ENCODE measurements at places on chromosomes 4 and X.

DNA sequence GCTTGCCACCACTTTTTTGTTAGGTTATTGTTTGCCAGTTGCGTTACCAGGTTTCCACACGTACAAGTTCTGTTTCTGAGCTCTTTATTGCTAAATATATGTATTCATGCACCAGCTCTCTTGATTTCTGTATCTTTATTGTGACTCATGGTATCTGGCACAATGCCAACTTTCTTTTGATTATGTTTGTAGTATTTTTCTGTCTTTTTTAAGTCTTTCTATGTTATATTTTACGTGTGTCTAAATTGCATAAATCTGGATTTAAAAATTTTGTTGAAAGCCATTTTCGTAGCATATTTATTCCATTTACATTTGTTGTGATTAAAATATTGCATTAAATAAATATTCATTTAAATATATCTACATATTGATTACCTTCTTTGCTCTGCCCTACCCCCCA lies 73.8 kb downstream of the KDM6A start:
- no peak for DNase-seq

DNA sequence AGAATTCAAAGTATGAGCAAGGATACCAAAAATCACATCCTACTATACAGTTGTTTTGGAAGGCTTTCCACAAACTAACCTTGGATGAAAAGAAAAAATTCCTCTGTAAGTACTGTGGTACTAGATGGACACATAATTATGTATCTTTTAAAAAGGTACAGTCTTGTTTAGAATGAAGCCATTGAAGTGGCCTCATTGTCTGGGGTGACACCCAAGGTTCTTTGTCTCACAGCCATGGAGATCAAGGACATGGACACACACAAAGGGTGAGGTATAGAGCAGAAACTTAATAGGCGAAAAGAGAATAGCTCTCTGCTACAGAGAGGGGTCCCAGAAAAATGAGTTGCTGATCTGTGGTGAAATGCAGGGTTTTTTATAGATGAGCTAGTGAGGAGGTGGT lies 16.8 kb upstream of the HERC5 start:
- DNase-seq = no peak

- DNase-seq = no peak
Observed at GRCh38 chr4:8582436-8582835, 2.2 kb downstream of the GPR78 start.

GRCh38 chrX:70549429-70549828 lies 104.8 kb downstream of the DLG3 start:
- DNase-seq = no peak

- DNase-seq = no peak
Observed at GRCh38 chrX:70826715-70827114, 81.8 kb downstream of the TEX11 start.

GRCh38 chr4:174152717-174153466 lies 130.6 kb downstream of the FBXO8 start:
- DNase-seq = no peak

GRCh38 chr4:69056921-69057550 lies 39.2 kb upstream of the UGT2B7 start:
- no peak for DNase-seq

GRCh38 chr4:70544279-70544868 lies 26.0 kb downstream of the AMTN start:
- no peak for DNase-seq

DNA sequence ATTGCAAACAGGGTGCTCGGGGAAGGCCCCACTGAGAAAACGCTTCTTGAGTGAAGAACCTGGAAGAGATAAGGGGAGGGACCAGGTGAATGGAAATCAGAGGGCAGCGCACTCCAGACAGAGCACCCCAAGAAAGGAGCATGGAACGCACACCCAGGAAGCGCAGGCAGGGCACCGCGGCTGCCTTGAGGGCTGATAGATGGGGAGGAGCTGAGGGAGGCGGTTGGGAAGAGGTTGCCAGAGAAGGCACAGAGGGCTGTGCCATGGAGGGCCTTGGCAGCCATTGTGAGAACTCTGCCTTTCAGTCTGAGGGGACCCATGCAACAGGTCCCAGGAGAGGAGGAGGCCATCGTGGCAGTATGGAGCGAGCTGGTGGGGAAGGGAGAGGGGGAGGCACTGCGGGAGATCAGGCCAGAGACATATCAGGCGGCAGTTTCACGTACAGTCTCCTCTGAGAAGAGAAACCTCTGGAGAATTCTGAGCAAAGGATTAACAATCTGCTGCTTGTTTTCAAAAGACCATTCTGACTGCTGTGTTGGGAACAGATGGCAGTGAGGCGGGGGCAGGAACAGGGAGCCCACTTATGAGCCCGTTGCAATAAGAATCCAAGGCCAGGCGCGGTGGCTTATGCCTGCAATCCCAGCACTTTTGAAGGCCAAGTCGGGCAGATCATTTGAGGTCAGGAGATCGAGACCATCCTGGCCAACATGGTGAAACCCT lies 83.7 kb downstream of the PCYT1B start:
- DNase-seq = no peak

- no peak for DNase-seq
Observed at GRCh38 chrX:115366535-115366934, 77.0 kb downstream of the LUZP4 start.

DNA sequence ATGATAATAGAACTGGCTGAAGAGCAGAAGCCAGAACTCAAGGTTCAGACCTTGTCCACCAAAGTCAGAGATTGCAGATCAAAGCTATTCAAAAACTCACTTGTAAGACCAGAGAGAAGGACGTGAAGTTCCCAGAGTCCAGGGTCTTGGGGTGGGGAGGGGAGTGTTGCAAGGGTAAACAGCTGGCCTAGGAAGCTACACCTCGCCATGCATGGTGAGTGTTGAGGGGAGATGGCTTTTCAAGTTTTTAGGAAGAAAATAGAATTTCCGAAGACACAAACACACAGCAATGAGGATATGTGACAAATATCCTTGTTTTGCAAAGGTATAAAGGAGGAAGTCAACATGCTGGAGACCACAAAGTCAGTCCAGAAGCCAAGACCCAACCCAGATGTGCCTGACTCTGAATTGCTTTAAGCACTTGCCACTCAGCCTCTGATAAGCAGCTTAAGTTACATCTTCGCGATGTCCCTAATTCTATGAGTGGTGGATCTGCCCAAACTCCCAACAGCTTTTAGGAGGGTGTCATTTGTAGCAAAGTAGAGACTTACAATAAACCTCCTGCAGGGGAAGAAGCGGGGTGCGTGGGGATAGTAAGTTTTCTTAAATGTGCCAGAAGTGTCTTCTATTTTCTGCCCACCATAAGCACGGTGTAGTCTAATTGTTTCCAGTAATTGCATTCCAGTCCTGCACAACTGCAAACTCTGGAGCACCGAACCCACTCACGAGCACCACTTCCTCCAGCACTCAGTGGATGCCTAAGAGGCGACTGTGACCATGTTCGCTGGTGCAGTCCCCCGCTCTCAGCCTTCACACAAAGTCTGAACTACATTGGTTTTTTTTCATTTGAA lies 26.5 kb downstream of the HAND2 start:
- DNase-seq = no peak

- no peak for DNase-seq
Observed at GRCh38 chrX:103405009-103405333, 28.6 kb downstream of the BEX3 start.

DNA sequence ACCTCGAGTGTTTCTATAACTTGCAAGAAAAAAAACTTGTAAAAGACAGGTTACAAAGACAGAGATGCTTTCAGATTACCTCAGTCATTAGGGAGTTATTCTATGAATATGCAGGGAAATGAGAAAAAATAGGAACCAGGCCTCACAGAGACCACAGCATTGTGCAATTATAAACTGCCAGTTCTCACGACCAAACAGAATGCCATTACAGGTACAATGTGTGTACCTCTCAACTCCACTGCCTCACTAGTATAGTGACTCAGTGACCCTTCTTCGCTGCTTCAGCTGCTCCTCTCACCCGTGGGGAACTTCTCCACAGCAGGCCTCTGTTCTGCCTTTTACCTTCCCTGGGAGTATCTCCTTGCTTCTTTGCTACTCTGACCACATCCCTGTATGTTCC lies 2.3 kb upstream of the HTATSF1 start:
- no peak for DNase-seq

DNA sequence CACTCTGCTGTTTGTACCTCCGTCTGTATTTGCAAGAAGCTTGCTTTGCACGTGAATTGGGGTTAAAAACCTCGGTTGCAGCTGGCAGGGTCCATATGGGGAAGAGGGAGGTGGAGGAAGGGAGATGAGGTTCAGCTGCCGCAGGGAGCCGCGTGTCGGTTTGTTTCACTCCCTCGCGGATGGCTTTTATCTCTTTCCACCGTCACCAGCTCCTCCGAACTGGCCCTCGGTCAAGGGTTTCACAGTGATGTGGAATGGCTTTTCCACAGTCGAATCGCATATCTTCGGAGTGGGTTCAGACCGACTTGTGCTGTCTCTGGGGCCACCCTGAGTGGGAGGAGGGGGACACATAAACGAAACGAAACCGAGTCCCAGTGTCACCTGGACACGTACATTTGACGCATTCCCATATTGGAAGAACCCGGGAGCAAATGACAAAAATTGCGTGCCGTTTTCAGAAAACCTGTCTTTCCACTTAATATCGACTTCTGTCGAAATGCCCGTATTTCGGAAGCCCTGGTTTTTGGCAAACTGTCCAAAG lies 929 bp downstream of the ZBTB33 start:
- DNase-seq = no peak

DNA sequence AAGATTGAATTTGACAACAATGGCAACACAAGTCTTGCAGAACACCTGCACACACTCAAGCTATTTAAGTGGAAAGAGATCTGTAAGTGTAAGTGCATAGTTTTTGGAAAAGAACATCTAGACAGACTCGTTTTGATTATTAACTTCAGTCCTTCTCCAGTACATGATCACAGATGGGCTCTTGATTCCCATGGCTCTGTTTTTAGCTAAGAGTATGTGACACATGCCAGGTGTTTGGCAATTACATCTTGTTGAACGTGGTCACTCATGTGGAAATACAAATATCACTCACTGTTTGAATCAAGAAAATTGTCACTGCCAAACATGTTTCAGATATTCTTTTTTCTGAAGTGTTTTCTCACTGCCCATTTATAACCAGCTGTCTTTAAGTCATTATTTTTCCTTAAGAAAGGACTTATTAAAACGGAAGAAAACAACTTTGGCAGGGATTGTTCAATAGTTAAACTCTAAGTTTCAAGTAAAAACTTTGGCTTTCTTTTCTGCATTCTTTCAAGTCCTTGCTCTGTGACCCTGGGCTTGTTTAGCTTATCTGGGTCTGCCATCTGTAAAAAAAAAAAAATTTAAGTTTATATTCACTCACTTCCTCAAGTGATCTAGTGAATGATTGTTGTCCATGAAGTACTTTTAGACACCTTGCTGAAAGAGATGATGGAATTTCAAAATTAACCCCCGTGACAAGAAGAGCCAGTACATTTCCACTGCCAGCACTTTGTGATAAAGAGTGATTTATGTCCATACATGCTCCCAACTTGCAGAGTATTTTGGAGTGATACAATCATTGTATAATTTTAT lies 125.4 kb downstream of the ATXN3L start:
- no peak for DNase-seq

DNA sequence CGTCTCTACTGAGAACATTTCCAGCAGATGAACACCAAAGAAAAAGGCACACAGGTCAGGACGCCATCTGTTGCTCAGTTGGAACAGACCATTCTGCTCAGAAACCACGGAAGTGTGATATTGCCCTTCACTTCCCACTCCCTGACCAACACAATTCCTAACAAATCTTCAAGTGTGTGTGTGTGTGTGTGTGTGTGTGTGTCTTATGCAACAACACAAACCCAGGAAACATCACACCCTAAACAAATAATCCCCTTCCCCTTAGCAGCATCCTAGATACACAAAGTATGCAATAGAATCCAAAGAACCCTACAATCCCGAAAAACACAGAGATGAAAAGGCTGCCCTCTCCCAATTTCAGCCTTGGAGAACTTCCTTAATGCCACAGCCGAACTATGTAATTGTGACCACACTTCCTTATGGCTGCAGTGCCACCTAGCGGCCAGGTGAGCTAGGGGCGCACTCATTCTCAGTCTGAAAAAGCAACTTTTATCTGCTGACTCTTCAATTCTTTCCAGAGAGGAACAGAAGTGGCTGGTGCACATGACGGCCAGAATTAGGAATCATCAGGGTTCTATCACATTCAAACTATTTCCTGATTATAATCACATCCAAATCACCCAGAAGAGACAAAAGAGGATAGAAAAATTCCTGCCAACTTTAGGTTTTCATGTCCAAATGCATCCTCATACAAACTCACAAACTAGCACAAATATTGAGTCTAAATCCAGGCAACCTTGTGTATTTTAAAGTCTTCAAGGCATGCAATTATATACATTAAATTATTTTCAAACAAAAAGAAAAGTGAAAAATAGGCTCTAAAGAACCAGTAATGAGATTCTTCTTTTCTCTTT lies 164.9 kb downstream of the DHX15 start:
- peak; percentile 7 for DNase-seq

- no peak for DNase-seq
Observed at GRCh38 chrX:110759785-110760184, 35.8 kb downstream of the CHRDL1 start.

DNA sequence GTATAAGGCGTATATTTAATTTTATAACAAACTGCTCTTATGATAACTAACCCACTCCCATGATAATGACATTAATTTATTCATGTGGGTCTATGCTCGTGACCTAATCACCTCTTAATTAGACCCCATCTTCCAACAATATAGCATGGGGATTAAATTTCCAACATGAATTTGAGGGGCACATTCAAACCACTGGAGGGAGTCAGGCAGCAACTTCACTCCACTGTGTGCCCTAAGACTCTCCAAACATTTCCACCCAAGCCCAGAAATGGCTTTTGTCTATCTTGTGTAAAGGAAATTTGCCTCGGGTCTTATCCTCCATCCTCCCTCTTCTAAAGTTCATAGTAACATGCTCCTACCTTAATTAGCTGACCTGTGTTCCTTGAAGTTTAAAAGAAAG lies 616.1 kb upstream of the CPEB2 start:
- no peak for DNase-seq

GRCh38 chr4:133493776-133494175 lies 344.7 kb downstream of the PCDH10 start:
- DNase-seq = no peak

DNA sequence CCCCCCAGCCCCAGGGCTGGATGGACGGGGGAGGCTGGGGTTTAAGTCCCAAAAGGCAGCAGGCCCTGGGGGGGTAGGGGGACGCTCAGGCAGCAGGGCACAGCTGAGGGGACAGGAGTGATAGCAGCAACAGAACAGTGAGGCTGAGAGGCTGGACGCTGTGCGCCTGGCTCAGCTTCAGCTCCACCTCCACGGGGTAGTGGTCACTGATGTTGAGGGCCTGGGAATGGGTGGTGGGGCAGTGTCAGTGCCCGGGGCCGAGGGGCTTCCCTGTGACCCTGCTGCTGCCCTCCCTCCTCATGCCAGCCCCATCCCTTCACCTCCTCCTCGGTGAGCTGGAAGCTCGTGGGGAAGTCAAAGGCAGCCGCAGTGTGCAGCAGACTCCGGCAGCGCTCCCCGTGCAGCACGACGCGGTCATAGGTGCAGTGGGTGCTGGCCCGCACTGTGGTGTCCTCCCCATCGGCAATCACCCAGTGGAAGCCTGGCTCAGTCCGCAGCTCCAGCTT lies 4.5 kb downstream of the RPL10 start:
- DNase-seq = no peak

DNA sequence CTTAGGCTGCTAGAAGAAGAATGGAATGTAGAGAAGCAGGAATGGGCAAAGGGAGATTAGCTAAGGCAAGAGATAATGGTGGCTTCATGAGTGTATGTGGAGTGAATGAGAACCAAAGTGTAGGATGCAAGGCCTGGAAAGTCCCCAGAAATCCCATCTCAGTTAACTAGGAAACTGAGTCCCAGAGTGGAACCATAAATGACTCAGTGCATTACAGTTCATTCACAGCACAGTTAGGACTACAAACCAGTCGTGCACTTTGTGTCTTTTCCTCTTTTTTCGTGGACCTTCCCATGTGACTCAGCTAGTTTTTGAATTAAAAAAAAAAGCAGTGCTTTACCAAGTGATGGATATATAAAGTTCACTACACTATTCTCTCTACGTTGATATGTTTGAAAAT lies 27.7 kb upstream of the REST start:
- no peak for DNase-seq

Data from stimulated activated CD8-positive, alpha-beta memory T cell treated with anti-CD3 and anti-CD28 coated beads, Interleukin-7, amount 100 ng/mL, for 48 hours (primary cell).